Stimulated activated CD4-positive, alpha-beta T cell treated with anti-CD3 and anti-CD28 coated beads, Interleukin-15, amount 100 ng/mL, for 48 hours (primary cell): ENCODE measurements at places on chromosomes 13 and 19.
A peak's percentile ranks its signal among the peaks of the same experiment; 100 is the strongest.

- DNase-seq, result no peak
Observed at GRCh38 chr19:14835011-14835410, at the start of the genes OR7A5 and OR7C1. Gene OR7A5 (minus strand): TSS chr19:14835185. CDS start chr19:14828241, 6,944 bp downstream. Gene OR7C1 (minus strand): TSS chr19:14835185. CDS start chr19:14800136, 35,049 bp downstream.

- DNase-seq, result no peak
Observed at GRCh38 chr13:91203430-91203829, 144.1 kb upstream of the MIR17HG start.

- DNase-seq, result no peak
Observed at GRCh38 chr13:25288966-25289365, 1.7 kb upstream of the MTMR6 start.

DNA sequence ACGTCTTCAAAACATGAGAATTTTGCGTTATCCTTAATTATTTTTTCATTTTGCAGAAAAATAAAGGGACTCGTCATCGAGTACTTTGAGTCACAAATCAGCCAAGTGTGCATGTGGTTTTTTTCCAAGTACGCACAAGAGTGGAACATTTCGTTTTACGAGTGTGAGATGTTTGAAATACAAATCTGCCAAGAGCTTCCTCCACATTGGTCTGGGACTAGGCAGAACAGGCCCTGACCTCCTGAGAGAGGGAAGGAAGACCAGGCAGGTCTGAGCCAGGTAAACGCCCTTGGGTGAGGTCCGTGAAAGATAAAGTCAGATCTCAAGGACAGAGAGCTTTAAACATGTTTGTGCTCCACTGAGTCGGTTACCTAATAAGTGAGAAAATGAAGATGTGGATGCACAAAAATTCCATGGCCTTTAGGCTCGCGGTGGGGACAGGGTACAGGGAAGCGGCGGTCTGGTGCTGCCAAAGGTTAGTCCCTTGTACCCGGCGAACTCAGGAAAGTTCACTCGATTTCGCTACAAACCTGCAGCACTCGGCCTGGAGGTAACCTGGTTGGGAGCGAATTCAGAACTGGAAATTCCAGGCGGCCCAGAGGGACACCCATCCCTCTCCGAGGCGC is 473 bp upstream of the ITM2B start:
- DNase-seq, result no peak

GRCh38 chr13:75326173-75327134 is 155.5 kb downstream of the TBC1D4 start:
- DNase-seq, result peak; percentile 49

- no peak for DNase-seq
Observed at GRCh38 chr13:111845621-111846351, 221.2 kb upstream of the SOX1 start.

DNA sequence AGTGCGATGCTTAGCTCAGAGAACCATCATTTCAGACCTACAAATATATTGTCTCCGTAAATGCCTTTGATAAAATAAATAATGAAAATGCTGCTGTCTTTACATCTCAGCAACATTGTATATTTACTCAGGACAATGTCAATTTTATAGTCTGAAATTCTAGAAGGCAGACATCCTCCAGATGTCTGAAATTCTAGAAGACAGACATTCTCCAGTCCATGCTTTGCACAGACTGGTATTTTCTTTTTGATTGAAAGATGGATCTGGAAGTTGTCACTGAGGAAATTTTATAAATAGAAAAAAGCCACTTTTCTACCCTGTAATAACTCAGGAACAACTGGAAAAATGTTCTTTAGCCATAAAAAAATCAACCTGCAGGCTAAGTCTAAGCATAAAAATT is 2293.3 kb downstream of the PCDH9 start:
- DNase-seq, result no peak

- DNase-seq, result no peak
Observed at GRCh38 chr19:38247734-38248268, 8.4 kb downstream of the PPP1R14A start.

GRCh38 chr19:45097776-45098520 is 5.0 kb downstream of the PPP1R37 start:
- no peak for DNase-seq

DNA sequence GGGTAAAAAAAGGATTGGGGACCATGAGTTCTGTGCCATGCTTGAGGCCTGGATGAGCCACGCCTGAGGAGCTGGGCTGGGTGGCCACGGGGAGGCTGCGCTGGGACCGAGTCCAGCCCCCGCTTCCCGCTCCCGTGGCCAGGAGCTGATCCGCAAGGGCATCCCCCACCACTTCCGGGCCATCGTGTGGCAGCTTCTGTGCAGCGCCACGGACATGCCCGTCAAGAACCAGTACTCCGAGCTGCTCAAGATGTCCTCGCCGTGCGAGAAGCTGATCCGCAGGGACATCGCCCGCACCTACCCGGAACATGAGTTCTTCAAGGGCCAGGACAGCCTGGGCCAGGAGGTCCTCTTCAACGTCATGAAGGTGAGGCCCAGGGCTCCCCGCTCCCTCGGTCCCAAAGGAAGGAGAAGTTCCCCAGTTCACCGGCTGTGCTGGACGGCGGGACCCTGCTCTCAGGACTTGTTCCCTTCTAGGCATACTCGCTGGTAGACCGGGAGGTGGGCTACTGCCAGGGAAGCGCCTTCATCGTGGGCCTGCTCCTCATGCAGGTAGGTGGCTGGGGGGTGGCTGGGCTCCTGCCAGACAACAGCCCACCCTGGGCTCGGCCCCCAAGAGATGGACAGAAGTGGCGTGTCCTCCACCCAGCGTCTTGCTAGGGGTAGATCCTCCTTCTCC is 18.9 kb downstream of the EVI5L start:
- no peak for DNase-seq

- DNase-seq, result peak; percentile 97
Observed at GRCh38 chr19:51339687-51340656, 2.0 kb downstream of the VSIG10L start.

DNA sequence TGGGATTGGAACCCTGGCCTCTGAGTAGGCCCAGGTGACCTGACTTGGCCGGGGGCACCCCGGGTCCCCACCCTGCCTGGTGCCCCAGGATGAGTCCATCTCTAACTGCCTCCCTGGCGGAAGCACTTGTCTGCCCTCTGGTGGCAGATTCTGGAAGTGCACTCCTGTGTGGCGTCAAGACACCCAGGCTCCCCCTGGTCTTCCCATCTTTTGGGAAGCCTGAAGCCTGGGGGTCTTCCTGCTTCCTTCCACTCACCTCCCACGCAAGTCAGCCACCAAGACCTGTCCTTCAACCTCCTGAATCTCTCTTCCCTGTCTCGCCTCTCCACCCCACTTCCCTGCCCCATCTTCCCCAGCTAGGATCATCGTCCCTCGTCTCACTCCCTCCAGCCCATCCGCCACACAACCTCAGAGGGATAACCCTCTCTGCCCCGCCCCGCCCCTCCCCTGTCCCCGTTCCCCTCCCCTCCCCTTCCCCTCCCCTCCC is 7.4 kb downstream of the RABAC1 start:
- peak; percentile 69 for DNase-seq

GRCh38 chr19:13206587-13206986 is 56.4 kb downstream of the IER2 start:
- no peak for DNase-seq
